Amniotic epithelial cell (primary cell): ENCODE measurements at places on chromosomes 12 and 14.
A peak's percentile ranks its signal among the peaks of the same experiment; 100 is the strongest.

- peak; percentile 61 for DNase-seq
These were observed 25.5 kb downstream of the ZFYVE21 start for GRCh38 chr14:103740991-103741689.

DNA sequence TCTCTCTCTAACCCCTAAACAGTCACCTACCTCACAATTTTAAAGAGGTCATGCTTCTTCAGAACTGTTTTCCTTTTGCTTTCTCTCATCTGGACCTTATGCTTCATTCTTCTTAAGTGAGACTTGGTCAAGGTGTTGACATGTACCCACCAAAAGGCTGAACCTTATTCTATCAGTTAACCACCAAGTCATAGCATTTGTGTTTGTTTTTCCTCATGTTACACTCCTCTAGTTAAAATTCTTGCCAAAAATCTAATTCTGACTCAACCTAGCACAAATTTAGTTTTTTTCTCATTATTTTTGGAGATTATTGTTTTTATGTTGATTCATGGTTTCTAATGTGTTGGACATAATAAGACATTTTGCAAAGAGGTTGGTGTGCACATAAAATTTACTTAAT, 578.6 kb downstream of the SLC16A7 start:
- no peak for DNase-seq

DNA sequence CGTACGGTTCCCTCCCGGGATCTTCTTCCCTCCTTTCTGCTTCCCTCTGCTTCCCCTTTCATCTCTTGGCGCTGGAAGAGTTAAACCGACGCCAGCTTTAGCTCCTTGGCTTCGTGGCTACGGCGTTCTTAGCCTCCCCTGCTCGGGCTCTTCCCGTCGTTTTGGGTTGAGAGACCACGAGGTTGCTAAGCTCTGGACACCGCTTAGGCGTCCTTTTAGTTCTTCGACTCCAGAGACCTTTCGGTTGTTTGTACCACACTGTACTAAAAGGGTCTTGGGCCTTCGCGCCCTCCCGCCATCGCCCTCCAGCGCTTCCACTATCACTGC, 545 bp downstream of the CPSF2 start:
- peak; percentile 37 for DNase-seq

DNA sequence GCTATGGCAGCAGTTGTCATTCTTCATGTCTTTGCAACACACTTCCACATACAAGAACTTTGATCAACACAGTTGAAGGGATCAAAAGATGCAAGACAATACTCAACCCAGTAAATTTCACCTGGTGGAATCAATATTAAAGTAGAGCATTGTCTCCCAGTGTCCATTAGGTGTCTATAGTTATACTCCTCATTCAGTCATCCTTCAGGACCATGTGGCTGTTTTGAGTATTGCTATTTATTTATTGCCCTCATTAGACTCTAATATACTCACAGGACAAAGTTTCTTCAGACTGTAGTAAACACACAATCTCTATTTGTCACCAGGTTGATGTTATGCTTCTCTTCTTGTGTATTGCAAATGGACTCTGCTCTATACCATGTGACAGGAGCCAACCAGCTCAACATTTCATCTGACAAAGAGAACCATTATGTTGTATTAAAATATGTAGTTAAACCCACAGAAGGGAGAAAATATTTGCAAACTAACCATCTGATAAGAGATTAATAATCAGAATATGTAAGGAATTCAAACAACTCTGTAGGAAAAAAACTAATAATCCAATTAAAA, 146.6 kb downstream of the TGFB3 start:
- DNase-seq, result peak; percentile 36

GRCh38 chr14:54001189-54001878, 44.7 kb upstream of the BMP4 start:
- DNase-seq, result peak; percentile 55

GRCh38 chr12:68624933-68625332, 14.2 kb downstream of the RAP1B start:
- DNase-seq, result no peak

DNA sequence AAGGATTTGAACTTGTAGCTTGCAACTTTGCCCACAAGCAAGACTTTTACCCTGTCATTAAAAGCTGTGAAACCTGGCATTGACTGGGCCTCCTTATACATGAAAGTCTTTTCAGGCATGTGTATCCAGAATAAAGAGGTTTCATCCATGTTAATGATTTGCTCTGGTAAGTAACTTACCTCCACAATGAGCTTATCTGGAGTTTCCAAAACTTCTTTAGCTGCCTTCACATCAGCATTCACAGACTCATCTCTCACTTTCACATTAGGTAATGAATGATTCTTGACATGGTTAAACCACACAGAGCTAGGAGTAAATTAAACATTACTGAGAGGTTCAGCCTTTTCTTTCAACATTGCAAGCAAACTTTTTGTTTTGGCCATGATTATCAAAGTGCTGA, 234.4 kb upstream of the CLEC14A start:
- no peak for DNase-seq
